ENCODE measurements at places on chromosomes 16 and 17.

- DNase-seq, result no peak
Observed at GRCh38 chr17:4744999-4745969, 5.6 kb upstream of the CXCL16 start.

- DNase-seq, result no peak
Observed at GRCh38 chr16:59259074-59259949, 525.2 kb upstream of the GOT2 start.

GRCh38 chr16:74257061-74257460 lies 39.6 kb upstream of the PSMD7 start:
- DNase-seq, result no peak

GRCh38 chr16:89822188-89823086 lies 5.8 kb upstream of the SPIRE2 start:
- DNase-seq, result no peak

DNA sequence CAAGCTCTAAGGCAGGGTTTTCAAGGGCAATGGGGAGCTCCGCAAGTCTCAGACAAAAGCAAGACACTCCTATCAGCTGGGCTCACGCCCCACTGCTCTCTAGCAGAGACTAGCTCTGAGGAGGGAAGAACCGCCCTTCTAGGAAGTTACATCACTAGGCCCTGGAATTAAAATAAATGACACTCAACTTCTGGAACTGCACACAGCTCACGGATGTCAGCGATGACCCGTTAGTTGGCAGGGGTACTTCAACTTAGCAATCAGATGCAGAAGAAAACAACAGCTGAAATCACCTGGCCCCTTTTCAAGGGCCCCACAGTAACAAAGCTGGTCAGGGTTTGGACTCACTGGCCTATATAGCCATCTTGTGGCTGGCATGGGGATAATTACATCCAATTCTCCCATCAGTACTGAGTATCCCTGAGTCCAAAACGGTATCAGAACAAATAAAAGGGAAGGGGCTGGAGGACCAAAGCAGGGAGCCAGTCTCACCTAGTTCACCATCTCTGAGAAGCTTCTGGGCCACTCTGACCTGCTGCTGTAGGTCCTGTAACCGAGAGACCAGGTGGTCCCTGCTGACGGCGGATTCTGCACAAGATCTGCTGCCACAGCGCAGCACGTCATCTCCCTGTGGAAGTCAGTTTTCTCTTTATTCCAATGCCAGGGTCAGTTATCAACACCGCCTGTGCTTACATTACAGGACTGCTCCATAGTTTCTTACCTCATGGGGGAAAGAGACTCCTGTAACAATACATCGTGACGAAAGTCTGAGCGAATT lies 22.2 kb downstream of the SERPINF1 start:
- DNase-seq, result no peak

GRCh38 chr17:75003070-75003956 lies 9.2 kb upstream of the MRPL58 start:
- DNase-seq, result no peak

DNA sequence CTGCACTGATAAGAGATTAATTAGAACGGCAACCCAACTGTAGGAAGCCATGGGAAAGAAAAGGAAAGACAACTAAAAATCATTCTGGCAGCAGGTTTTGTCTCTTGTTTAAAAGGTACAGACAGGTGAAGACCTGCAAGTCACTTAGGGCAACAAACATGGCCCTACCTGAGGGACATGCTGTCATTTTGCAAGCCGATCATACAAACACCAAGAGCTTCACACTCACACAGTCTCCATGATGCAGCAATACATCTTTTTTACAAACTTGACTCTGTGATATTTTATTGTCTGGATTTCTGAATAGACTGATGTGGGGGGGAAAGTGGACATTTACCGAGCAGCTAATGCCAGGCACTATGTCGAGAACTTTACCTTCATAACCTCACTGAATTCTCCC lies 101.8 kb downstream of the PARN start:
- DNase-seq, result no peak

GRCh38 chr16:47258874-47259461 lies 115.2 kb upstream of the NETO2 start:
- DNase-seq, result no peak

DNA sequence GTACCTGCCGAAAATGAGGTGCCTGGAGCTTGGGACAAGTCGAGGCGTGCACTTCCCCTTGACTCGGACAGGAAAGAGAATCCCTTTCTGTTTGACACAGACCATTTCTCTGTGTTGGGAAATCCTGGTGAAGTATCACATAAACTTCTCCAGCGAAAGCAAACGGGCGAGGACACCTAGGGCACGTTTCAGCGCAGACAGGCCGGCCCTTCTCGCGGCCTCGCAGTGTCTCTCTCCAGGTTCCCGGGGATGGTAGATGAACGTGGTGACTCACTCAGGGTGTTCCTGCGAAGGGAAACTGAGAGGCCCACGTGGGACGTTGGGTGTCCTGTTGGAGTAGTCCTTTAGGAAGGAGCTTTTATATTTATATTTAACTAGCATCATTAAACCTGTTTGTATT lies 36.3 kb upstream of the ZNF750 start:
- DNase-seq, result no peak

- DNase-seq, result no peak
Observed at GRCh38 chr16:65867276-65867960, 499.1 kb upstream of the CDH5 start.

- DNase-seq, result peak; percentile 74
Observed at GRCh38 chr17:1294157-1294717, 14.8 kb downstream of the TRARG1 start.

- DNase-seq, result no peak
Observed at GRCh38 chr16:74942566-74942965, 42.4 kb downstream of the WDR59 start.

- no peak for DNase-seq
Observed at GRCh38 chr17:15659236-15659635, 24.9 kb downstream of the TRIM16 start.

DNA sequence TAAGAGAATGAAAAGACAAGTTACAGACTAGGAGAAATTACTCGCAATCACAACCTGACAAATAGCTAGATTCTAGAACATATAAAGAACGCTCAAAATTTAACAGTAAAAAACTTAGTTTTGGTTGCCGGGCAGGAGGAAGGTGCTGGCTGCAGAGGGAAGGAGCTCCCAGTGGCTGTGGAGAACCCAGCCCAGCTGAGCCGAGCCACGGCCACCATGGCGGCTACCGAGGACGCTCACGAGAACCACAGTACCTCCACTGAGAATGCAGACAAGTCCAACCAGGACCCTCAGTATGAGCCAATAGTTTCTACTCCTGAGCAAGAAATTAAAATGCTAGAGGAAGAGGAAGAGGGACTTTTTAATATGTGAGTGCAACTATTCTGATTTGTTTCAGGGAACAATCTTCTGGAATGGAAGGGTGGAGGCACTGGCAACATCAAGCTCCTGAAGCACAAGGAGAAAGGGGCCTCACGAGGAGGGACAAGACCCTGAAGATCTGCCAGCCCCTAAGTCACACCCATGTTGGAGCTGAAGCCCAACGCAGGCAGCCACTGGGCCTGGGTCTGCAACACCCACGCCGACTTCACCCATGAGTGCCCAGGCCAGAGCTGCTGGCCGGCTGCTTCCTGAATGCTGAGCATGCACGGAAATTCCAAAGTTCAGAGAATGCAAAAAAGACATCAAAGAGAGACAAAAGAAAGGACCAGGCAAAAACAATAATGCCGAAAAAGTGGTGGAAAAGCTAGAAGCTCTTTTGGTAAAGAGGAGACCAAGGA lies 55.0 kb downstream of the DNAH17 start:
- DNase-seq, result no peak

DNA sequence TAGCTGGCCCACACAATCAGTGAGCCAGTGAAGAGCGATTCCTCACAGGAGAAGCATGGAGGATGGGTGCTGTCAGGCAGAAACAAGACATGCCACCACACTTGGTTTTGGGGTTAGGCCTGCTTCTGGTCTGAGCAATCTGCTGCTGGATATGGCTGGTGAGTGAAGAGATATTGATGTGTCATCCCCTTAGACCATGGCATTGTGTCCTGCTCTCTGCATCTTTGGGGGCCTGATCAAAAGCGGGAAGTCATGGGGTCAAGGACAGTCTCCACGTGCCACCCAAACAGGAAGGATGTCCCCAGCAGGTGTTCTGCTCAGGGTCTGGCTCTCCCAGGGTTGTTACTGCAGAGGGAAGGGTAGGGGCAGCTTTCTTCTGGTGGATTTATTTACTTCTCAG lies 140.7 kb downstream of the PRKCB start:
- DNase-seq, result no peak

GRCh38 chr16:89921702-89922476 lies 1.3 kb upstream of the TUBB3 start:
- DNase-seq, result no peak

Measured in stimulated activated CD8-positive, alpha-beta memory T cell treated with anti-CD3 and anti-CD28 coated beads, Interleukin-12 subunit alpha, Interleukin-12 subunit beta, amount 100 ng/mL, for 1 hour (primary cell).